ENCODE measurements at places on chromosomes 13 and 19.

- DNase-seq: no peak
Observed at GRCh38 chr19:56400485-56400884, 3.6 kb upstream of the ZNF583 start.

- no peak for DNase-seq
Observed at GRCh38 chr19:41849067-41849466, 4.2 kb downstream of the DMRTC2 start.

DNA sequence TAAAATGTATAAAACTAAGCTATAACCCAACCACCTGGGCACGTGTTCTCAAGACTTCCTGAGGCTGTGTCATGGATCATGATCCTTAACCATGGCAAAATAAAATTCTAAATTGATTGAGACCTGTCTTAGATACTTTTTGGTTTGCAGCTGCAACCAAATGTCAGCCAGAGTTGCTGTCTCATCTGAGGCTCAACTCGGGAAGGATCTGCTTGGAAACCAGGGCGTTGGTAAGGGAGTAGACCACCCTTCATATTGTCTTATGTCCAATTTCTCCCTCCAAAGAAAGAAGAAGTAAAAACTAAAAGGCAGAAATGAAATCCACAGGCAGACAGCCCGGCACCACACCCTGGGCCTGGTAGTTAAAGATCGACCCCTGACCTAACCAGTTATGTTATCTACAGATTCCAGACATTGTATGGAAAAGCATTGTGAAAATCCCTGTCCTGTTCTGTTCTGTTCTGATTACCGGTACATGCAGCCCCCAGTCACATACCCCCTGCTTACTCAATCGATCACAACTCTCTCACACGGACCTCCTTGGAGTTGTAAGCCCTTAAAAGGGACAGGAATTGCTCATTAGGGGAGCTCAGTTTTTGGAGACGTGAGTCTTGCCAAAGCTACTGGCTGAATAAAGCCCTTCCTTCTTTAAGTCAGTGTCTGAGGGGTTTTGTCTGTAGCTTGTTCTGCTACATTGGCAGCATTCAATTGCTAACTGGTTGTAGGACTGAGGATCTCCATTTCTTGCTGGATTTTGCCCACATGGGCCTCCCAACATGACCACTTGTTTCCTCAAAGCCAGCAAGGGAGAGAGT, 22.9 kb upstream of the IGSF23 start:
- no peak for DNase-seq

GRCh38 chr19:44722131-44723121, 23.5 kb downstream of the CEACAM16 start:
- no peak for DNase-seq

- DNase-seq: no peak
Observed at GRCh38 chr13:30763786-30764413, 28.6 kb downstream of the ALOX5AP start.

- no peak for DNase-seq
Observed at GRCh38 chr19:13063461-13064091, 39.1 kb downstream of the LYL1 start.

GRCh38 chr13:93700115-93700514, 473.5 kb downstream of the GPC6 start:
- no peak for DNase-seq

DNA sequence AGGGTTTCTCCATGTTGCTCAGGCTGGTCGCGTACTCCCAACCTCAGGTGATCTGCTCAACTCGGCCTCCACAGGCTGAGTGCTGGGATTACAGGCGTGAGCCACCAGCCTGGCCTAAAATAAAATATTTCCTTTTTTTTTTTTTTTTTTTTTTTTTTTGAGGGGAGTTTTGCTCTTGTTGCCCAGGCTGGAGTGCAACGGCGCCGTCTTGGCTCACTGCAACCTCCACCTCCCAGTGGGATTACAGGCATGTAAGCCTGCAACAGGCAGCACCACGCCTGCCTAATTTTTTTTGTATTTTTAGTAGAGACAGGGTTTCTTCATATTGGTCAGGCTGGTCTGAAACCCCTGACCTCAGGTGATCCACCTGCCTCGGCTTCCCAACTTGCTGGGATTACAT, 4.9 kb downstream of the ZNF506 start:
- no peak for DNase-seq
